Naive thymus-derived CD8-positive, alpha-beta T cell (primary cell): ENCODE measurements at places on chromosomes 1 and 21. TPM values are rescaled to one million over a fixed set of nuclear protein-coding genes. Genes with fewer than 3 reads are reported as not detected.

NPPB gene
- total RNA-seq, result not detected

CYP4B1 gene
- total RNA-seq, result not detected

ALPL gene
- not detected for total RNA-seq

GIPC2 gene
- 0.52 TPM for total RNA-seq

SPATA6 gene
- 5.4 TPM for total RNA-seq

MRPS21 gene
- total RNA-seq, result 70.7 TPM

PLEKHO1 gene
- total RNA-seq, result 135 TPM

PLA2G2C gene
- total RNA-seq, result not detected

MLLT11 gene
- 5.8 TPM for total RNA-seq

SLC6A17 gene
- not detected for total RNA-seq

NR5A2 gene
- total RNA-seq, result not detected

TTF2 gene
- total RNA-seq, result 31.0 TPM
